ENCODE measurements at places on chromosomes 2 and 18.

- DNase-seq, result no peak
These were observed 2.1 kb downstream of the RRM2 start for GRCh38 chr2:10124538-10125045.

DNA sequence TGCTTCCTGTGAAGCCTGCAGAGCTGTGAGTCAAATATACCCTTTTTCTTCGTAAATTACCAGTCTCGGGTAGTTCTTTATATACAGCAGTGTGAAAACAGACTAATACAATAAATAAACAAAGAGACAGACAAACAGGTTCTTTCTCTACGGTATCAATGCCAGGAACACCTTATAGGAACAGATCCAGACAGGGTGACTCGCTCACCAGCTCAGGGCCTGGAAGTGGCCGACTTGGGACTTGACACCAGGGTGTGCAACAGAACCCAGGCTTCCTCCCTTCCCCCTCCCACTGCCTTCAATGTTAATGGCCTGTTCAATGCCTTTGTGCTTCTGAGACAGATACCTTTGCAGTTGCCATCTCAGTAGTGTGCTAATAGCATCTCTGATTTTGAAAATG, 309.5 kb downstream of the ALK start:
- no peak for DNase-seq

DNA sequence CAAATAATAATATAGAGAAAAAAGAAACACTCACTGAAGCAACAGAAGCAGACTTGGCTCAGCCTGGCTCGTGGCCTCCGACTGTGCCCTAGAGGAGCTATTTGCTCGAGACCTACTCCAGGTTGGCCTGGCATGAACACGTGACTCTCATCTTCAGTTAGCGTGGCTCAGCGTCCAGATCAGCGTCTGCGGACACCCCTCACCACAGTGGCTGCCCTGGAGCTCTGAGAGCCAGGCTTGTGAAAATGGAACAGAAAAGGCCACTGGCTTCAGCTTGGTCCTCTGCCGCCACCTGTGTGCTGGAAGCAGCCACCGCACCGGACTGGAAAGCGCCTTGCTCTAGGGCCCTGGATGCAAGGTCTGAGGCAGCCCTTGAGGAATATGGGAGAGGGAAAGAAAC, 1184.0 kb upstream of the GYPC start:
- no peak for DNase-seq

- no peak for DNase-seq
These were observed 74.0 kb downstream of the NAB1 start for GRCh38 chr2:190722835-190723234.
